ENCODE measurements at places on chromosomes 1 and 21.
A peak's percentile ranks its signal among the peaks of the same experiment; 100 is the strongest.

DNA sequence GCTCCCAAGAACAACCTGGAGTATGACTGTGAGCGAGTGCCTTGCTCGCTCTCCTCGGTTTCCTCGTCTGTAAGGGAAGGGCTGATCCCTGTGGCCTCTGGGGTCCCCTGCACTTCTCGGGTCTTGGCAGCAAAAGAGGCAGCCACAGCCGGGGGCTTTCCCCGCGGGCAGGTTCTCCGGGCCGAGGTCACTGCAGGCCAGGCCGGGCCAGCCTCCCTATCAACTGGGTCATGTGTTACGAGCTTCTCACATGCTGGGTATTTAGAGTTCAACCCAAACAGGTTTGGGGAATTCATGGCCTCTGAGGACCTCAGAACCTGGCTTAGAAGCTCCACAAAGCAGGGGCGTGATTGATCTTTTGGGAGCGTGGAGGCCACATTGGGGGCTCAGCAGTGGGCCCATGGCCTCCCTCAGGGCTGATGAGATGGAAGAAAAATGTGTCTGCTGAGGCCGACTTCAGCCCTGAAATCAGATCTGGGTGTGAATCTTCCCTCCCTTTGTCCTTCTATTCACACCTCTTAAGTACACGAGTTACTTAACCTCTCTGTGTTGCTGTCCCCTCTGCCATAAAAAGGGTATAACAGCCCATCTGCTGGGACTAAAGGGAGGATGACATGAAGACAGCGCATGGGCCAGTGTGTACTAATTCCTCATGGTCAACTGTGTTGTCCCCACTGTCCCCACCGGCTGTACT lies 103.7 kb downstream of the PRDM2 start:
- no peak for DNase-seq

- no peak for DNase-seq
Measured at GRCh38 chr1:5393603-5394002, 598.6 kb downstream of the NPHP4 start.

GRCh38 chr1:32023351-32023750 lies 9.7 kb downstream of the KHDRBS1 start:
- no peak for DNase-seq

GRCh38 chr1:159849626-159850366 lies 12.7 kb downstream of the VSIG8 start:
- DNase-seq, result no peak

- DNase-seq, result peak; percentile 74
Measured at GRCh38 chr21:33976082-33977016, 60.7 kb upstream of the ATP5PO start.

DNA sequence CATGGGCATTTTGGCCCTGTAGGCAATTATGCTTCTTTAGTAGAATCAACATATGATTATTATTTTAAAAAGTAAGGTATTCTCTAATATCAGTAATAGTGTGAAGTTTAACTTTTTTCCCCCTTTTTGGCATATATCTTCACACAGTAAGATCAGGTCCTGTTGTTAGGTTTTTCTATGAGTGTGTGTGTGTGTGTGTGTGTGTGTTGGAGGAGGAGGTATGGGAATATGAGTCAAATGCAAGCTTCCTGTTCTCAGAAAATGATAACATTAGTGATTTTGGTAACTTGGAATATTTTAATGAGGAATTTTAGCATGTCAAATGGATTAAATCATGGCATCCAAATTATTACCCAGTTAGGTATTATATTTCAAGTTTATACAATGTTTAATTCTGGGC lies 65.8 kb upstream of the BCL10 start:
- no peak for DNase-seq

DNA sequence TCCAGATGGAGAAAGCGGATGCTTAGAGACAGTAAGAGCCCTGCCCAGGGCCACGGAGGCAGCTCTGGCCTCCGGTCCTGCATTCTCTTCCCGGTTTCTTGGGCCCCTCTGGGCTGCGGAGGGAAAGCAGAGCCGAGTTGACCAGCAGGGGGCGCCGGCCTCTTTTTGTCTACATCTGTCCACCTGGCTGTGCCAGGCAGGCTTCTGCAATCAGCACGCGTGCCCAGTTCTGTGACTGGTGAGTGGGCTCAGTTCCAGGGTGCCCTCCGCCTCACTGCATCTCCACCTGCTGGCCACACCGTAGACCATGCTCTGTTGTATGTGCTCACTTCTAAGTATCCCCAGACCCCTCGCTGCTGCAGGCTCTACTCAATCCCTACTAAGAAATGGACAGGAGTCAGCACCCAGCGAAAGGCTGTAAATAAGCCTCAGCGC lies 6.7 kb upstream of the HUNK start:
- DNase-seq, result peak; percentile 70

DNA sequence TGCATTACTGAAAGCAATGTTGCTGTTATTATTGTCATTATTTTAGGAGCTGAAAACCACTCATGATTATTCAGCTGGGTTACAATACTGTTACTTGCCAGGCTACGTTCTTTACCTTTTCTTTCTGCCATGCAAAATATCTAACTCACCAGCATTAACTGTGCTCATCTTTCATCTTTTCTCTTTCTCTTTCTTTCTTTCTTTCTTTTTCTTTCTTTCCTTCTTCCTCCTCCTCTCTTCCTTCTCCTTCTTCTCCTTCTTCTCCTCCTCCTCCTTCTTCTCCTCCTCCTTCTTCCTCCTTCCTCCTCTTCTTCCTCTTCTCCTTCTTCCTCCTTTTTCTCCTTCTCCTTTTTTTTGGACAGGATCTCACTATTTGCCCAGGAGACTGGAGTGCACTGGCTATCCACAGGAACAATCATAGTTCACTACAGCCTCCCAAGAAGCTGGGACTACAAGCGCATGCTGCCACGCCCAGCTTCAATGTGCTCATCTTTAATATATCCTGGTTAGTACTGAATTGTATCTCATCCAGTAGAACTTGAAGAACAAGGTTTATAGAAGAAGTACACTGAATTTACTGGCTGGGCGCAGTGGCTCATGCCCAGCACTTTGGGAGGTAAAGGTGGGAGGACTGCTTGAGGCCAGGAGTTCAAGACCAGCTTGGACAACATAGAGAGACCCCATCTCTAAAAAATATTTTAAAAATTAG lies 6.9 kb upstream of the ZMYM4 start:
- no peak for DNase-seq

DNA sequence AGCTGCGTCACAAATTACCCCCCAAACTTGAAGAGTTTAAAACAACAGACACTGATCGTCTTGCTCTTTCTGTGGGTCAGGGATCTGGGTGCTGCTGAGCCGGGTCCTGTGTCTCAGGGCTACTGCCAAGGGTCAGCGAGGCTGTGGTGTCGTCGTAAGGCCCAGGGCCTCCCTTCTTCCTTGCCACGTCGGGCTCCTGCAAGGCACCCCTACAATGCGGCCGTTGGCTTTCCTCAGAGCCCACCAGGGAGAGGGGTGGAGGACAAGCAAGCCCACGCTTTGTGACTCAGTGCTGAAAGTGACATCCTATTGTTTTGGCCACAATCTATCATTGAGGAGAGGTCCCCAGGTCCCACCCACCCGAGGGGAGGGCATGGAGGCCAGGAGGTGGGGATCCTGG lies 7.7 kb upstream of the FBLIM1 start:
- DNase-seq, result no peak

- no peak for DNase-seq
Measured at GRCh38 chr1:51215169-51215568, 20.9 kb upstream of the RNF11 start.

DNA sequence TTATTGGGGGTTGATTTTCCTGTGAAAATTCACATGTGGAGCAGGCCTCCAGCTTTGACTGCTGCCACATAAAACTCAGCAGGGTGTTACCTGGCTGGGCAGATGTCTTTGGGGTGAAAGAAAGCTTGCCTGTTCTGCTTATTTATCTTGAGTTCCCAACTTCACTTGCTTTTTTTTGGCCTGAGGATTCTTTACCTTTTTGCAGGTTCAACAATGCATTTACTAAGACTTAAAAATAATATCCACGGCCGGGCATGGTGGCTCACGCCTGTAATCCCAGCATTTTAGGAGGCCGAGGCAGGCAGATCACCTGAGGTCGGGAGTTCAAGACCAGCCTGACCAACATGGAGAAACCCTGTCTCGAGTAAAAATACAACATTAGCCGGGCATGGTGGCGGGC lies 509.1 kb downstream of the KIF26B start:
- no peak for DNase-seq

DNA sequence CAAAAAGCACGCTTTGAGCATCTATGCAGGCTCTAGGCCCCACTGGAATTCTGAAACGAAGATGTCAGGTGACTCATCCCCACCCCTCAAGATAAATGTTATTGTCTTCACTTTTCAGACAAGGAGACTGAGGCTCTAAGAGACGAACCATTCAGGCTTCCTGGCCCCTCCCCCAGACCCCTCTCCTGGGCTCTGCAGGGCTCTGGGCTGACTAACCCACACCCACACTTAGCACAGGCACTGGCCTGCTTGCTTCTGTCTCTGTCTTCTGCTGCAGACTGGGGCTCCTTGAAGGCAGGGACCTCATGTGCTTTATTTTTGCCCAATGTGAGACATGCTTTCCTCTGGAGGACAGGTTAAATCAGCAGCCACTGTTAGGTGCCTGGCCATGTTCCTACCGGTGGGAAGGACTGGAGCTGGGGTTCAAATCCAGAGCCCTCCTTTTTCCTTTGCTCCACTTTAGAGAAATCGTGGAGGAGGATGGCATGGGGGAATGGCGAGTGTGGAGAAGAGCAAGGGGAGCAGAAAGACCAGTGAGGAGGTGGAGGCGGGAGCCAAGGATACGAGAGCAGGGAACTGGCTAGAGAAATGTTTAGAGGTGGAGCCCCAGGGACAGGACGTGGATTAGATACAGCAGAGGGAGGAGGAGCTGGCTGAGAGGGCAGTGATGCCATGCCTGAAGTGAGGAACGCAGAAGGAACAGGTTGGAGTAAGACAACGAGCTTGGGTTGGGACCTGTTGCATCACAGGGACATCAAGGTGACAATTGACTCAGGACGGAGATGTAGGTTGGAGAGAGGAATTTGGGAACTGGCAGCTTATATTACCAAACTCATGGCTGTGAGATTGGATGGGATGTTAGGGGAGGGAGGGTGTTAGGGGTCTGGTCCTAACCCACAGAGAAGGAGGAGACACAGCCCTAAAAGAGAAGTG lies 1.7 kb downstream of the TMEM125 start:
- DNase-seq, result no peak

DNA sequence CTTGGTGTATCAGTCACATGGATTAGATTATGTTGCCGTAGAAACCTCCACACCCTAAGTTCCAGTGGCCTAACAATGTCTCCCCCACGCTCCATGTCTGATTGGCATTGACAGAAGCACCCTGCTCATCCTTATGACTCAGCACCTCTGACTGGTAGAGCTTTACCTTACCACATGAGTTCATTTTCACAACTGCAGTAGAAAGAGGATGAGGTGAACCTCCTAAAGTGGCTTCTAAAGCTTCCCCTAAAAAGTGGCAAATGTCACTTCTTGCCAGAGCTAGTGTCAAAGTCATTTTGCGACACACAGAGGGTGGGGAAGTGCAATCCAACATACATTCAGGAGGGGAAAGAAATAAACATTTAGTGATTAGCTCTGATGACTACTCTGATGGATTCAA lies 30.6 kb upstream of the LYPD8 start:
- DNase-seq, result no peak

- DNase-seq, result no peak
Measured at GRCh38 chr21:43297989-43298388, 128.9 kb downstream of the SIK1 start.

DNA sequence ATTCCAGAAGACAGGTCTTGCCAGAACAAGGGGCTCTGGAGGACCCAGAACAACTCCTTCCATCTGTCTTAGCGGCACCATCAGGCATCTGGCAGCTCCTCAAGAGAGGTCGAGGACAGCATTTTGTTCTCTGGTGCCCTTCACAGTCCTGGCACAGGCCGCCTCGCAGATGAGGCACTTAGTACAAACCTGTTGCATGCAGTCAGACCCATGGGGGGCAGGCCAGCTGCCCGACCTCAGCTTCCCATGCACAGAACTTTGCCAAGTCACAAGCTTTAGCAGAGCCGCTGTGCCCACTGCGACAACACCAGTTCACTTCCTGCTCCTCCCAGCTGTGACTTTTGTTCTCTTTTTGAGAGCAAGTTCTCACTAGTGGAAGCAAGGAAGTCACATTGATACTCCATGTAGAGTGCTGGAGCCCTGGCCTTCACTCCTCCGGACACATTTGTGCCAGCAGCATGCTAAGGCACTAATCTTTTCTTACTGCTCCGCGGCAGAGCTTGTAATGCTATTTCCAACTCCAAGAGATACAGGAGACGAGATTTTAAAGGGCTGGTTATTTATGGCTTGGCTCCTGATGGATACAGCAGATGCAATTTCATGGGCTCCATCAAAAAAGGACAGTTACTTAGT lies 44.6 kb downstream of the HMGB4 start:
- DNase-seq, result no peak

DNA sequence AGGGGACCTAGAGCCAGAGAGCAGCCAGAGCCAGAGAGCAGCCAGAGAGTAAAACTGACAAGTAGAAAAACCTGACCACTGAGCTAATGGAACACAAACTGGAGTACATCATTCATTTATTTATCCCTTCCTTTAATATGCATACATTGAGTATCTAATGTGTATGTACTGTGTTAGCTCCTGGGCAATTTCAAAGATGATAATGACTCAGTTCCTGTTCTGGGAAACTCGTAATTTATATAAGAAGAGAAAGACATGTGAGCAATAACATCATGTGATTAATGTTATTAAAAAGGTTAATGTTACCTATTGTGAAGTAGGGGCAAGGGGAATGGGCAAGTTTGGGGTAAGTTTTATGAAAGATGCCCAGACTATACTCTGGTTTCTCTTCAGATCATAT lies 199.9 kb downstream of the TNR start:
- DNase-seq, result no peak

DNA sequence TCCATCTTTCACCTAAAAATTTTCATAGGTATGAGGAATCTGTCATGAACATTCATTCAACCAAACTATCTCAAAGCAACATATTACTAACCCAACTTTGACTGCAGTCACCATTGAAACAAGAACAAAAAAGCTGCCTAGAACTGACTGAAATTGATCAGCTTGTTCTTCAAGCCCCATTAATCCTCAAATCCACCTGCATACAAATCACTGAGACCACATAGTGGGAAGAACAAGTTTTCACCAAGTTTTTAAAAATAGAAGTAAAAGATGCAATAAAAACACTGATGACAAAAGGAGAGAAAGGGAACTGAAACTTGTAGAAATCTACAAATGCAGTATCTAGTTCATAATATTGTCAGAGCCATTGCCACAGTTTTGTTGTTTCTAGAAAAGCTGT lies 6.1 kb downstream of the SORT1 start:
- no peak for DNase-seq
